ENCODE measurements at places on chromosomes 3 and 15.

- no peaks in the 10 kb centered on the region for H3K4me1 ChIP-seq
- no peak overlapping the region for H3K27ac ChIP-seq
- H3K36me3 ChIP-seq = no peaks in the 10 kb centered on the region
- no peaks in the 10 kb centered on the region for H3K27me3 ChIP-seq
Measured at GRCh38 chr3:124960105-124960504, 25.6 kb upstream of the MUC13 start.

DNA sequence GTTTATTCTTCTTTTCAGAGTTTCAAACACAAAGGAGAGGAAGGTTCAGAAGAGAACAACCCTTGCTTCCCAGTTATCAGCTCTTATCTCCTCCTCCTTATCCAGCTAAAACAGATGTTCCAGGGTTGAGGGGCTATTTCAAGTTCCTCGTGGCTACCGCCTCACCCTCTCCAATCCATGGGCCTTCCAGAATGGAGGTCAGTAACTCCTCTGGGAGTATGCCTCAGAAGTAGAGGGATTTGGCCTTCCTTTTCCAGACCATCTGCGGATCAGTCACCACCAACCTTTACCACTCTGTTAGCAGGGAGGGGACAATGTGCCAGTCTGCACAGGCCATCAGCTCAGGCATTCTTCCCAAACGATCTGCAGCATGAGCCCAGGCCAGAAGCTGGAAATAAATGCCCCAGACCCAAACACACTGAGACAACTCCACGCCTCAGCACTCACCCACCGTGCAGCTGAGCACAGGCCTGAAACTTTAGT, 14.8 kb downstream of the HTR3C start:
- H3K27ac ChIP-seq = no peak overlapping the region
- no peaks in the 10 kb centered on the region for H3K27me3 ChIP-seq
- no peak overlapping the region for H3K4me3 ChIP-seq
- no peaks in the 10 kb centered on the region for H3K4me1 ChIP-seq
- DNase-seq = no peak

DNA sequence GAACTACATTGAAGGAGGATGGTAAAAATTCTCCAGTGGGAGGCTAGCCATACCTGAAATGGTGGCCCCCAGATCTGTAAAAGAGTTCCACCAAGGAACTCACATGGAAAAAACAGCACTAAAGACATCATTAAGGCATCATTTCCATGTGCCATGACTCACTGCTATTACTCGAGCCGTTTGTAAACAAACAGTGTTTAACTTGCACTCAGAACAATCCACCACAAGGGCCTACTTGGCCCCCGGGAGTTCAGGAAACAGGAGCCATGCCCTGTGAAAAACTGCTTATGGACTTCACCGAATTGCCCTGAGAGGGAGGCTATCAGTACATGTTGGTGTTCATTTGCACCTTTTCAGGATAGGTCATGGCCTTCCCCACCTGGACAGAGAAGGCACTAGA, 18.2 kb downstream of the CCR4 start:
- no peaks in the 10 kb centered on the region for H3K27me3 ChIP-seq
- DNase-seq = no peak
- no peak overlapping the region for H3K27ac ChIP-seq
- no peaks in the 10 kb centered on the region for H3K36me3 ChIP-seq
- no peak overlapping the region for H3K4me3 ChIP-seq
- H3K4me1 ChIP-seq = no peaks in the 10 kb centered on the region

GRCh38 chr3:152857082-152857481, 22.2 kb downstream of the P2RY1 start:
- no peaks in the 10 kb centered on the region for H3K36me3 ChIP-seq
- no peak overlapping the region for H3K27ac ChIP-seq
- no peak overlapping the region for H3K4me3 ChIP-seq
- no peaks in the 10 kb centered on the region for H3K27me3 ChIP-seq
- no peaks in the 10 kb centered on the region for H3K4me1 ChIP-seq

DNA sequence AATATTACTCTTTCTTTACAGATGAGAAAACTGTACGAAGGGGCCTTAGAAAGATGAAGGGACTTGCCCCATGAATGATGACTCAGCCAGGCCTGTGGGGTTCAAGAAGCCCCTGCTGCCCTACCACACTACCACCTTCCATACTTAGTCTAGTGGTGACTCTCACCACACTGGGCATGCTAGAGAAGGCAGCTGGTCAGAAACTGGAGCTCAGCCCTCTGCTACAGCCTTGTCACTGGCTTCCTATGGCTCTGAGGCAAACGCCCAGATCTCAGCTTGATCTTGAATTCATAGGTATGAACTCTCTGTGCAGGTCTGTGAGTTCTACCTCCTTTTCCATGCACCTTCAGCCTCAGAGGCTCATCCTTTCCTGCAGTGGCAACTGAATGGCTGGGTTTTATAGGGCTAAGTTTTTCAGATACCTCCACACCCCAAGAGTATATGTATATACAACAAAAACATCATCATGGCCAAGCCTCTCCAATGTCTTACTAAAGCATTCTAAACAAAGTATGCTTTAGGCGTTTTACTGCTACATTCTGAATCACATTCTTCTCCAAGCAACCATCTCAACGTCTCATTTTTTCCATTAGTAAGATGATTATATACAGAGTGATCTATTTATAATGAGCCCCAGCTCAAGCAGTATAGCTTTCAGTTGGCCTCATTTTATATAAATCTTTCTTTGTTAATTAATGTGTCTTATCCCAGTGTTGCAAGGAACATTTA, 234.1 kb downstream of the GREM1 start:
- H3K27me3 ChIP-seq = no peaks in the 10 kb centered on the region
- H3K27ac ChIP-seq = no peak overlapping the region
- H3K4me1 ChIP-seq = no peaks in the 10 kb centered on the region
- DNase-seq = no peak
- H3K4me3 ChIP-seq = no peak overlapping the region

DNA sequence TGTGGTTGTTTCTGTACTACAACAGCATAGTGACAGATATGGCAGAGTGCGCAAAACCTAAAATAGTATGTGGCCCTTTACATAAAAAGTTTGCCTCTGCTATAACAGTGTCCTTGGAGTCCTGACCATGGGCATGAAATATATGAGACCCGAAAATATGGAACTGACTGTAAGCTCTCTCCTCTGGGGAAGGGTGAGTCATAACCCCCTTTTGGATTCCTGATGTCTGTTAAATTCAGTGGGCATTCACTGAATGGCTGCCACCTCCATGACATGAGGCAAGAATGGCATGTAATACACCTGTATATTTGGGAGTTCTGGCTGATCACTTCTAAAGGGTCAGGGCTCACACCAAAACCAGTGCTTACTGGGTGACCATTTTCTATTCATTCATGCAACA, 6.1 kb downstream of the TBC1D2B start:
- peaks cover 52% of the 10 kb centered on the region for H3K4me1 ChIP-seq
- no peaks in the 10 kb centered on the region for H3K27me3 ChIP-seq
- no peak for DNase-seq
- no peak overlapping the region for H3K27ac ChIP-seq
- H3K4me3 ChIP-seq = no peak overlapping the region

DNA sequence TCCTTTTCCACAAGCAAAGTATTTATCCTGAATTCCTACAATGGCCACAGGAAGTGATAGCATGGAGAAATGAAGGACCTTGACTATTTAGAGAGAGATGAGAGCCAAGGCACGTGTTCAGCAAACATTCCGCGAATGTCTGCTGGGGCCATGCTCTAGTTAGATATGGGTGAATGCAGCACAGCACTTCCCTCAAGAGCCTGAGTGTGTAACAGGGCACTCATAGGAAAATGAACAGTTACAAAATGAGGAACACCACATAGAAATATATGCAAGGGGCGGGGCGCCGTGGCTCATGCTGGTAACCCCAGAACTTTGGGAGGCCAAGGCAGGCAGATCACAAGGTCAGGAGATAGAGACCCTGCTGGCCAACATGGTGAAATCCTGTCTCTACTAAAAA, 406.9 kb downstream of the NR2F2 start:
- no peak for DNase-seq
- no peak overlapping the region for H3K4me3 ChIP-seq
- no peaks in the 10 kb centered on the region for H3K4me1 ChIP-seq
- H3K27ac ChIP-seq = no peak overlapping the region

GRCh38 chr15:70851889-70852288, 2.1 kb downstream of the LARP6 start:
- no peak for DNase-seq
- no peaks in the 10 kb centered on the region for H3K27me3 ChIP-seq
- no peak overlapping the region for H3K27ac ChIP-seq
- H3K36me3 ChIP-seq = no peaks in the 10 kb centered on the region
- H3K4me3 ChIP-seq = no peak overlapping the region

GRCh38 chr3:107368654-107369398, 8.4 kb upstream of the CCDC54 start:
- H3K27me3 ChIP-seq = no peaks in the 10 kb centered on the region
- H3K27ac ChIP-seq = no peak overlapping the region
- no peak overlapping the region for H3K4me3 ChIP-seq
- no peaks in the 10 kb centered on the region for H3K4me1 ChIP-seq

- no peak overlapping the region for H3K27ac ChIP-seq
- H3K4me1 ChIP-seq = no peaks in the 10 kb centered on the region
- no peaks in the 10 kb centered on the region for H3K36me3 ChIP-seq
- DNase-seq = no peak
Measured at GRCh38 chr3:135627057-135627456, 338.5 kb upstream of the PPP2R3A start.

- H3K36me3 ChIP-seq = no peaks in the 10 kb centered on the region
- H3K27ac ChIP-seq = no peak overlapping the region
- no peak overlapping the region for H3K4me3 ChIP-seq
- no peak for DNase-seq
Measured at GRCh38 chr3:70097084-70097483, 97.6 kb downstream of the SAMMSON start.

GRCh38 chr3:175336406-175337133, 477.4 kb downstream of the NAALADL2 start:
- H3K4me1 ChIP-seq = no peaks in the 10 kb centered on the region
- H3K27ac ChIP-seq = no peak overlapping the region
- H3K36me3 ChIP-seq = no peaks in the 10 kb centered on the region
- DNase-seq = no peak
- no peaks in the 10 kb centered on the region for H3K27me3 ChIP-seq

DNA sequence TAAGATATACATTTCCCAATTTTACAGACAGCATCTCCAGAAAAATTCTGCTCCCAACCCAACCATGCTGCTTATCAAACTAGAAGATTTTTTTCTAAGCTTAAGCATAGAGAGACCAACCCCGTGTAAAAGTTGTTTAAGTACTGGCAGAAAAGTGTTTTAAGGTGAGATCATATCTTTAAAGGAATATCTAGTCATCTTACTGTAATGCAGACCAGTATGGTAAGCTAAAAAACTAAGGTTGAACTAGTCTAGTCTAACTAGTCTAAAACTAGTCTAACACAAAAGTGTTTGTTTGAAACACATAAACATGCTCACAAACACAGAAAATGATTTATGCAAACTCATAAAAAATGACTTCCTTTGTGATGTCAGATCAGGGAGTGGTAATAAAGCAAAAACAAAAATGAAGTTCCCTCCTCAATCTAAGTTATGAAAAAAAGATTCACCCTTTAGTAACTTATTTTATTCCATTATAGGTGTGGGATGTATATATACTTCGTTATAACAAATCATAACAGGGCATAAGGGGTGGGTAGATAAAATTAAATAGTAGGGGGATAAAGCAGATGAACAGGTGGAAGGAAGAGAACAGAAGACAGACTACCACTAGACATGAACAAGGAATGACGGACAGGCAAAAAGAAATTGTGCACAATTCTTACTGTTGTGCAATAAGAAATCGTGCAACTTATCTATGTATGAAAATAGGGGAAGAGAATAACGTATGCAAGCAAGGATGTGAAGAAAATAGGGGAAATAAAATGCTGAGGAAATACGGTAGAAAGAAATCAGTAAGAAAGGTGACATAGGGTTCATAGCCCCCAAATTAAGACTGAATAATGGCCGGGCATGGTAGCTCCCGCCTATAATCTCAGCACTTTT, 10.0 kb downstream of the MYO5A start:
- no peak overlapping the region for H3K27ac ChIP-seq
- DNase-seq = no peak
- H3K27me3 ChIP-seq = no peaks in the 10 kb centered on the region

DNA sequence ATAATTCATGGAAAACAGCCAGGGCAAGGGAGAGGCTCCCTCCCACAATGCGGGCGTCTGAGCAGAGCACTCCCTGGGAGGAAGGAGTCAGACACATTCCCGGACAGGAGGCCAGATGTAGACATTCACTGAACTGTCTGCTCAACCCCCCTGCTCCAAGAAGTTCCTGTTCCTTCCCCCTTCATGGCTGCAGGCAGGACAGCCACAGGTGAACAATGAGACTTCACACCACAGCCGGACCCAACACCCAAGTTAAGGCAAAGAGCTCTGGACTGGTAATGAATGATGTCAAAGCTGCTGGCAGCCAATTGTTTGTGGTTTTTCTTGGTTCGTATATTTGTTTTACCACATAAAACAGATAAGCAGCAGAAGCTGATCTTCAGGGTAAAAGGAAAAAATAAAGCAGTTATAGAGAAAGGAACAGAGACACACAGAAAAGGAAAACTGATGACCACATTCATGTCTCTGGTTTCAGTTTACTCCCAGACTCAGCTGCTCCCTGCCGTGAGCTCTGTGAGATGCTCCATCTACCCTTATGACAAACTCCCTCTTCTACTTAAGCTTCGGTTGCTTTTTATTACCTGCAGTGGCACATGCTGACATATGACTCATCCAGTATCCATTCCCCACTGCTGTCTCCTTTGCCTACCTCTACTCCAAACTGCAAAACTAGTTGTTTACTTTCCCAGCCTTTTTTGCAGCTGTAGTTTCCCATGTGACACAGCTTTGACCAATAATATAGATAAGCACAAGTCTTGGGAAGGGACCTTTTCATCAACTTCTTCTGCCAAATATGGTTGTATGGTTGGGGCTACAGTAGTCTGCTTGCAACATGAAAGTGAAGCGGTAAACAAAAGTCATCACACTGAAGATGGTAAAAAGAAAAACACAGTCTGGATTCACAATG, 33.1 kb downstream of the DZIP1L start:
- no peak overlapping the region for H3K4me3 ChIP-seq
- H3K27ac ChIP-seq = no peak overlapping the region
- H3K27me3 ChIP-seq = no peaks in the 10 kb centered on the region
- H3K4me1 ChIP-seq = no peaks in the 10 kb centered on the region

GRCh38 chr3:74546426-74546825, 68.0 kb downstream of the CNTN3 start:
- no peaks in the 10 kb centered on the region for H3K36me3 ChIP-seq
- no peak for DNase-seq
- no peaks in the 10 kb centered on the region for H3K27me3 ChIP-seq
- H3K4me1 ChIP-seq = no peaks in the 10 kb centered on the region
- H3K27ac ChIP-seq = no peak overlapping the region

- no peak for DNase-seq
- H3K27ac ChIP-seq = no peak overlapping the region
- no peak overlapping the region for H3K4me3 ChIP-seq
Measured at GRCh38 chr3:71380096-71380495, 203.4 kb downstream of the FOXP1 start.

- H3K27me3 ChIP-seq = no peaks in the 10 kb centered on the region
- no peaks in the 10 kb centered on the region for H3K4me1 ChIP-seq
- H3K27ac ChIP-seq = no peak within 1 kb of the TSS
- peak within 1 kb of the TSS; percentile 51 for H3K4me3 ChIP-seq
- DNase-seq = peak; percentile 68
Measured at GRCh38 chr15:40873694-40874561, at the start of gene RHOV. TSS of gene RHOV (minus strand) at chr15:40874234. CDS start at chr15:40874139, 95 bp downstream.

All from testis (tissue), 5 donors.